MG63 (cell line): ENCODE measurements at places on chromosomes 1 and 21. TPM values are rescaled to one million over a fixed set of nuclear protein-coding genes. Genes with fewer than 3 reads are reported as not detected.
A peak's percentile ranks its signal among the peaks of the same experiment; 100 is the strongest.

LCE1C gene
- not detected in 2 replicates for total RNA-seq

- DNase-seq, result peak; percentile 51
Measured at GRCh38 chr21:37916310-37917051, at the start of gene KCNJ6. Gene KCNJ6, minus strand, starts transcription at chr21:37916457. Its CDS starts 75,775 bp downstream, at chr21:37840682.

DNA sequence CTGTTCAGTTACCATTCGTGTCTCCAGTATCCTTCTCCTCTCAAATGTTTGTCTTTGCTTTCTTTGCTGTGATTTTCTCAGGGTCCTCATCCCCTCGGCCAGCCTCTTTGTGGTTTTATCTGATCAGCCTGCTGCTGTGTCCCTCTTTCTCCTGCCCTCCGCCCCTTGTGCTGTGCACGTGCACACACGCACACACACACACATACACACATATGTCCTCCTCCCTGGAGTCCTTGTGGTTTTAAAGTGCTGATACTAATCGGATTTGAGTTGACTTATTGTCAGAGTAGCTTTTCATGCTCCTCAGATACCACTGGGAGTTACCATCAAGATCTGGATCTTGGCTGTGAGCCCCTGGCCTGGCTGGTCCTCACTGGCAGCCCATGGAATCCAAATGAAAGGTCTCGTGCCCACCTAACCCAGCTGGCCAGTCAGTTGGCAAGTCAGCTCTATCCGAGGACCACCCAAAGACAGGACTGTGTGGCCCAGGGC is 34.1 kb downstream of the QSOX1 start:
- no peak for DNase-seq

S100A12 gene
- not detected in 2 replicates for total RNA-seq

GRCh38 chr1:9338397-9339246 is 45.9 kb downstream of the SPSB1 start:
- no peak for DNase-seq

- no peak for DNase-seq
Measured at GRCh38 chr1:78721136-78721535, 71.5 kb downstream of the IFI44 start.

DNA sequence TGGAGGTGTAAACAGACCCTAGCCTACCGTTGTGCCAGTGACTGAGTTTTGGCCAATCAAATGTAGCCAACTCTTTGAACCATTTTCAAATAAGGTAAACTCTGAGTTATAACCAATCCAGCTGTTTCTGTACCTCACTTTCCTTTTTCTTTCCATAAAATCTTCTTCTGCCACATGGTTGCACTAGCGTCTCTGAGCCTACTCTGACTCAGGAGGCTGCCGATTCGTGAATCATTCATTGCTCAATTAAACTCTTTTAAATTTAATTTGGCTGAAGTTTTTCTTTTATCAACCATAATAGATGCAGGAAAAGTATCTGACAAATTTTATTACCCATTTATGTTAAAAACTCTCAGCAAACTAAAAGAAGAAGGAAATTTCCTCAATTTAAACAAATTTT is 111.5 kb upstream of the LYPLAL1 start:
- no peak for DNase-seq

GRCh38 chr1:198575798-198576641 is 35.5 kb upstream of the ATP6V1G3 start:
- no peak for DNase-seq

DNA sequence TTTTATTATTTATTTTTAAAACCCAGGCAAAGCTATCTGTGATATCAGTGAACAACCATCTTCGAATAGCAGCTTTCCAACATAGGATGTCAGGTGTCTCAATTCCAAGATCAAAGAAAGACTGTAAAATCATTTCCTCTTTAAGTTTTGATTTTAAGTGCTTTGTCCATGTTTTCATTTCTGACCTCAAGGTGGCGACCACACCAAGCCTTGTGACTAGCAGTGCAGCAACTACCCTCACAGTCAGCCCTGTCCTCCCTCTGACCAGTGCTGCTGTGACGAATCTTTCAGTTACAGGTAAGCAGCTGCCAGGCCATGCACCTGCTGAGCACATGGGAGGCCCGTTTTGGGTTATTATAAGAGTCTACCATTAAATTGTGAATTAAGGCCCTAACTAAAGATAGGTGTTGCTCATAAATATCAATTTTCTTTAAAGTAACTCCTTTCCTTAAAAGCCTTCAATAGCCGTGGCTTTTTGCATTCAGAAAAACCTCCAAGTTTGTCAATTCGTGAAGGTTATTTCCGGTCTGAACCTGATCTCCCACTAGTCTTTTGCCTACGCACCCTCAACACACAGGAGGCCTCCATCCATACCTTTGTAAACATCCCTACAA is 117.0 kb downstream of the CD247 start:
- peak; percentile 21 for DNase-seq

GRCh38 chr1:44315521-44315920 is 39.5 kb downstream of the ERI3 start:
- no peak for DNase-seq

CFHR5 gene
- not detected in 2 replicates for total RNA-seq

DNA sequence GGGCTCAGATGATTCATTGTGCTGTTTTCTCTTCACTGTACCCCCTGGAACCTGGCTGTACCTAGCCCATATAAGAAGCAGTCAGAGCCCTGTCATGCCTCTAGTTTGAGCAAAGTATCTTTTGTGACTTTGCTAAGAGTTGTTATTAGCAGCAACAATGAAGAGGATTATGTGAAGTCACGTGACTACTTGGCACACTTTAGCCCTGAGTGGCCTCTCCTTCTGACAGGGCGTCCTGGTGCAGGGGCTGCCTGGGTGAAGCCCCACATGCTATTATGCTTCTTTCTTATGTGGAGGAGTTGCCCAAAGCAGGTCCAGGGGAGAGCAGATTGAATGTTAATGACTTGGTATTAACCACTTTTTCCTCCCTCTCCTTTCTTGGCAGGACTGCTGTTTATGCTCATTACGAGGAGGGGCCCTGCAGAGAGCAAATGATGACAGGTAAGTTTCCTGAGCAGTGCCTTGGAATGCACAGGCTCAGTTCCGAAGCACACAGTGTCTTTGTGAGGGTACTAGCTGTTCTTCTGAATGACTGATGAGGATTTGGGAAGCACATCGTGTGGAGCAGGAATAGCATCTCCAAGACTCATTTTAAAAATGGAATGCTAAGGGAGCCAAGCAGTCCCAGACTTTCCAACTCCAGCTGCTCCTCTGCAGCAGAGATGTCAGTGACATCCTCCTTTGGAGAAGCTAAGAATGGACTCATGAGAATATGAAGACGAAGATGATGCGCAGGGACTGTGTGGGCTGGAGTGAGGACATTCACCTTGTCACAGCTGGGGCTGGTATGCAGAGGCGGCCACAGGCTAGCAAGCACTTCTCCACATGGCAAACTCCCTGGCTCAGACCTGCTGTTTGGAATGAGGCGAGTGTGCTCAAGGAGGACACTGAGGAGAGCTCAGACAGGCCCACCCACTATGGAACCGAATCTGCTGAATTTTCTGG is 15.2 kb upstream of the ST3GAL3 start:
- no peak for DNase-seq

GRCh38 chr1:227557962-227558725 is 5.2 kb upstream of the ZNF678 start:
- DNase-seq, result no peak

SNAPIN gene
- 50.4 and 84.0 TPM in 2 replicates for total RNA-seq

DNA sequence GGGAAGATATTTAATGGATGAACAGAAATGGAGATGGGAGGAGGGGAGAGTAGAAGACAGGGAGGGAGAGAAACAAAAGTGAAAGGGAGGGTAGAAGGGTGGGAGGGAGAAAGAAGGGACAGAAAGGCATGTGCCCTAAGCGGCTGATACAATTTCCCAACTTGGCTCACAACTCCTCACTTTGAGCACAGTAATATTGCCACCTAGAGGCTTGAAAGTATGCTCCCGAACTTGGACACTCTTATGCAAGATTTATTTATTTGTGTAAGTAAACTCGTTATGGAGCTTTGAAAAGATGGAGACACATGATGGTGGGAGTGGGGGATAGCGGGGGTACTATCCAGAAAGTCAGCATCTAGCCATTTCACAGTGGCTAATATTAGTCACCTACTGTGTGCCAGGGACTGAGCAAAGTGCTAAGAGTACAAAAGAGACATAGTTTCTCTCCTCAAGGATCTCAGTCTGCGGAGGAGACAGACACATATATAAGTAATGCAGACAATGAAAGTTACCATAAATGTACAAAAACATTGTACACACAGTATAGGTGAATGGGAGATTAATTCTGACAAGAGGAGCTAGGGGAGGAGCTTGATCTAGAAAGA is 189.7 kb downstream of the SEC16B start:
- DNase-seq, result no peak

- no peak for DNase-seq
Measured at GRCh38 chr1:17892225-17892624, 137.1 kb downstream of the ACTL8 start.

- DNase-seq, result no peak
Measured at GRCh38 chr1:10631811-10632593, 157.3 kb downstream of the PEX14 start.

DNA sequence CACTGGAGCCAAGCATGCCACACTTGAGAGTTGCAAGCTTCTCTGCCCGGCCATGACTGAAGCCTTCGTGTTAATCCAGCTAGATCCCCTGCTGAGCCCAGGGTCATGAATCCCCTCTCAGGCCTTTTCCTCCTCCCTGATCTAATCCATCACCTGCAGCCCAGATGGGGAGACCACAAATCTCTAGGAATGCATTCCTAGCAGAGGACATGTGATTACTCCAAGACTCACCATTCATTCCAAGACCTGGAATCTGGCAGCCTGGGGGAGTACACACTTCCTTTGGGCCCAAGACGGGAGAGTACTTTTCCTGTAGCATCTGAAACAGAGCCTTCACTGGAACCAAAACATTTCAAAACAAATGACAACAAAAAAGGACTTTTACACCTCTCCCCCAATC is 269.3 kb upstream of the NFIA start:
- no peak for DNase-seq

DNA sequence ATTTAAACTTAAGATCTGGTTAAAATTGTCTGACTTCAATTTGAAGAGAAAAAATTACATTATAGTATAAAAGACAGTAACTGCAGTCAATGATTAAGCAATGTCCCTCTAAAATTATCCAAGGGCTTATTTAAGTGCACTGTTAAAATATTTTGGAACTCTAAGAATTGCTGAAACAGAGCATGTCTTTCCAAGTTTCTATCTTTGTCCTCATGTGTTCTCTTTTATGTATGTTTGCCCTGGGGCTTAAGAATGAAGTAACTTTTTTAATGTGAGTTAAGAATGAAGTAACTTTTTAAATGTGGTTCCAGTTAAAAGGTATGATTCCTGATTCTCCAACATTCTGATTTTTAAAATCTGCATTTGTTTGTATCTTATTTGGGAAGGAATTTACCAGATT is 69.0 kb upstream of the MARK1 start:
- DNase-seq, result no peak

DNA sequence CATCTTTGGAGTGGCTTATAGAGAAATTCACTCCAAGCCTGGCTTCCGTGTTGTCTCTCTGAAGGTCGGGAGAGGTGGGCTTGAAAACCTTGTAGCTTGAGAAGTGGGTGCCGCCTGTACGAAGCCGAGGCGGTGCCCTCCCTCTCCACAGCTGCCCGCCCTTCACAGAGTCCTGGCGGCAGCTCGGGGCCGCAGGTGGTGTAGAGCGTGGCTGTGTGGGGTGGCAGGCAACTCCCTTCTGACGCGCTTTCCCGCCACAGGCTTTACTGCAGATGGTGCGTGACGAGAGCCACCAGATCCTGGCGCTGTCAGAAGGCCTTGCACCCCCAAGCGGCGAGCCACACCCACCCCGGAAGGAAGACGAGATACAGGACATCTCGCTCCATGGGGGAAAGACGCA is 33.1 kb upstream of the DIP2A start:
- DNase-seq, result no peak

DISC1 gene
- 2.8 and 3.5 TPM in 2 replicates for total RNA-seq

CLDN14 gene
- total RNA-seq, result not detected in 2 replicates

GRCh38 chr1:107460035-107460434 is 319.2 kb downstream of the NTNG1 start:
- no peak for DNase-seq

DNA sequence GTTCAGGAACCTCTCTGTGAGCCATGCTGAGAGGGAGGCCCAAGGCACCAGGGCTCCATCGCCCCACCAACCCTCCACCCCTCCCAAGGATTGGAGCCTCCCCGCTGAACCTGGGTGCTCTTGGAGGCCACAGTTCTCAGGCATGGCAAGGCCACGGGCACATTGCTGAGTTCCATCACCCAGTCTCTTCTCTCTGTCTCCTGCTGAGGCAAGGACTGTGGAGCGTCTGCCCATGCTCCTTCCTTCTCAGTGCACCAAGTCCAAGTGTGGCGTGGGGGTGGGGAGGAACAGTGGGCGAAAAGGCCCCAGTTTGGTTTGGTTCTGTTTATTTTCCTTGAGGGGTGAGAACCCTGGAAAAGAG is 2.8 kb upstream of the KNCN start:
- DNase-seq, result no peak

GRCh38 chr1:38549191-38549590 is 310.4 kb downstream of the RRAGC start:
- DNase-seq, result no peak

- DNase-seq, result no peak
Measured at GRCh38 chr1:151763990-151764389, 694 bp upstream of the MRPL9 start.

SV2A gene
- 0.16 TPM in 1 of 2 replicates, not detected in the other for total RNA-seq

CA14 gene
- total RNA-seq, result not detected in 2 replicates

DNA sequence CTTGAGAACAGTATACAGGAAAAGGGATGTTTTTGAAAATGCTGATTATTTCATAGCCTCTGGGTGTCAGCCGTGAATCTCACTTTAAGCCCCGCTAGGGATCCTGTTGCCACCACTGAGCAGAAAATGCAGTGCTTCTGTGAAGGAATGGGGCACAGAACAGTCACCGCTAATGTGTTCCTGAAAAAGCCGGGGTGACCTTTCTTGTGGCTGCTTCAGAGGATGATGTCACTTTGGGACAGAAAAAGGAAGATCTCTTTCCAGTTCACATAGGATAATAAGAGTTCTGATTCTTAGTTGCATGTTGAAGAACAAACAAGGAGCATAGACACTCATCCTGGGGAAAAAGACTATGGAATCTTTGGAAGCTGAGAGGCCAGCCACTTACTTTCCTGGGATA is 349.6 kb downstream of the DISC1 start:
- no peak for DNase-seq

BCAR3 gene
- 21.2 and 26.0 TPM in 2 replicates for total RNA-seq

DNA sequence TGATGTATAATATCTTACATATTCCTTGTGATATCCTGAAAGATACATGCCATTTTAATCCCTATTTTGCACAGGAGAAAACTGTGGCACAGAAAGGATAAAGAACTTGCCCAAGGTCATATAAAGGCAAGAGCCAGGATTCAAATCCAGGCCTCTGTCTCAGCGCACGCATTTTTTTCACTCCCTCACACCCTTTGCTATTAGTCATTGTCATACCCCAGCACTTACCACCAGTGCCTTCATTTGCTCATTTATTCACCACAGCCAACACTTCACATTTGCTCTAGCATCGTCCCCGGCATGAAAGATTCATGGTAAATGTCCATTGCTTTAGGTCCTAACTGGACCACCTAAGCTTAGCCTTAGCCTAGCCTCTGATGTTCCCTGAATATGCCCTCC is 14.2 kb downstream of the ALX3 start:
- DNase-seq, result peak; percentile 51

GRCh38 chr1:94947437-94947836 is 20.5 kb upstream of the CNN3 start:
- no peak for DNase-seq
